Stimulated activated CD4-positive, alpha-beta T cell treated with anti-CD3 and anti-CD28 coated beads, Interleukin-2, amount 100 ng/mL, for 24 hours (primary cell): ENCODE measurements at places on chromosomes 5 and 9.

DNA sequence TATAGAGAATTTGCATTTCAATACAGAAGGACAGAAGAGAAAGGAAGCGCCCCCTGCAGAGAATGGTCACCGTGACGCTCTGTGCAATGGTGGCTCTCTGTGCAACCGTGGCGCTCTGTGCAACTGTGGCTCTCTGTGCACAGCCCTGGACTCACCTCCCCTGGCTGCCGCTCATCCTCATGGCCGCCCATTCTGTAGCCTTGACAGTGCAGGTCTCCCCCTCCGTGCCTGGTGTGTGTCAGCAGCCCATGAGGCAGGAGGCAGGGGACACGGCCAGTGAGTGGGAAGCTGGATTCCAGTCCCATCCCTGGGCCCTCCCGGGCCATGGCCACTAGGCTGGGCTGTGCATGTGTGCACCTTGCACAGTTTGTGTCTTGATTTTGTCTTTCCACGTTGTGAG is 12.0 kb downstream of the EXOC3 start:
- no peak for DNase-seq

- DNase-seq: no peak
These were observed 78.1 kb upstream of the HMHB1 start for GRCh38 chr5:143733665-143734455.

DNA sequence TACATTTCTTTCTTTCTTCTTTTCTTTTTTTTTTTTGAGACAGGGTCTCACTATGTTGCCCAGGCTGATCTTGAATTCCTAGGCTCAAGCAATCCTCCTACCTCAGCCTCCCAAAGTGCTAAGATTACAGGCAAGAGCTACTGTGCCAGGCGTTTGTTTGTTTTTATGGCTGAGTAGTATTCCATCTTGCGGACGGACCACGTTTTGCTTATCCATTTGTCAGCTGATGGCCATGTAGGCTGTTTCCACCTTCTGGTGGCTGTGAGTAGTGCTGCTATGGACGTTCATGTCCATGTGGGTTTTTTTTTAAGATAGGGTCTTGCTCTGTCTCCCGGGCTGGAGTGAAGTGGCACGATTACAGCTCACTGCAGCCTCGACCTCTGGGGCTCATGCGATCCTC is 2.5 kb downstream of the DOK3 start:
- DNase-seq: no peak

GRCh38 chr9:99079542-99079941 is 25.4 kb upstream of the TGFBR1 start:
- no peak for DNase-seq

DNA sequence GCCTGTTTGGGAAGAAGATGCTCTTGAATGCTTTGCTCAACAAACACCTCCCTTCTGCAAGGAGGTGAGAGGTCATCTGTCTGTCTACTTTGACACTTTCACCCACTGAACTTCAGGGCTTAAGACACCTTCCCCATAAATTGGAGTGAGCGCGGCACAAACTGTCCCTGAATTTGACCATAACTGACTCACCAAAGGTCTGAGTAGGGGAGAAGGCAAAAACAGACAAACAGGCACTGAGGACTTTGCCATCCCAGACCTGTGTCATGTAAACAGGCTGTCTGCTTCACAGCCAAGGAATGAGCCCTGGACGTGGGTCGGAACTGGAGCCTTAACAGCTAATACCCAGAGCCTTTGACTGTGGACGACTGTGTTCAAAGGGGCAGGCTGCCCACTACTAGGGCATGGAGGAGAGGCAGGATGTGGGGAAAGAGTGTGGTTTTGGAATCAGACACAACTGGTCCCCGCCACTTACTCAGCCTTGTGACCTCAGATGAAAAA is 320.9 kb upstream of the KLF4 start:
- DNase-seq: no peak

GRCh38 chr5:147567917-147568598 is 58.2 kb upstream of the DPYSL3 start:
- DNase-seq: no peak

DNA sequence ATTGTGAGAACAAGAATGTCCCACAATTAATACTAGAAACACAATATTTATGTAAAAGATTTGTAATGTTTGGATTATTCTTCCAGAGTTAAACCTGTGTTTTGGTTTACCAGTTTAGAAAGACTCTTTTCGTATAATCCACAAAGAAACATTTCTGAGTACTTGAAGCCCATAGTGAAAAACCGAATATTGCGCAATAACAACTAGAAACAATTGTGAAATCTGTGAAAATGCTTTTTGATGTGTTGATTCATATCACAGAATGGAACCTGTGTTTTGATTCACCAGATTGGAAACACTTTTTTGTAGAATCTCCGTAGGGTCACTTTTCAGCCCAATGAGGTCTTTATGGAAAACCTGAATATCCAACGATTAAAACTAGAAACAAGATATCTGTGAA is 386.2 kb downstream of the PRDM9 start:
- DNase-seq: no peak

DNA sequence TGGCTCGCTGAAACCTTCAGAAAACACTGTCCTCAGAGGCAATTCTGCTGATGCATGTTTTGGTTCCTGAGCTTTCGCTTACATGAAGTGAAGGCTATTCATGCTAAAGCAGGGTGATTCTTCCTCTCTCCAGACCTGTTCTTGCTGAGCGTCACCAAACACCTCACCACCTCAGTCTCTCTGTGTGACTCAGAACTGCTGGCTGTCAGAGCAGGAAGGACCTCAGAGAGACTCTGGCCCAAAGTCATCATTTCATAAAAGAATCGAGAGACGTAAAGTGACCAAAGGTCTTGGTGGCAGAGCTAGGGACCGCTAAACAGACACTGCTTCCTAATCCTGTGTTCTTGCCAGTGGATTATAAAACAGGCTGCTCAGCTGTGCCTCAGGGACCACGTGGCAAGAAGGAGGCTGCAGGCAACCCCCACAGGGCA is 73.8 kb downstream of the LHFPL2 start:
- DNase-seq: no peak

DNA sequence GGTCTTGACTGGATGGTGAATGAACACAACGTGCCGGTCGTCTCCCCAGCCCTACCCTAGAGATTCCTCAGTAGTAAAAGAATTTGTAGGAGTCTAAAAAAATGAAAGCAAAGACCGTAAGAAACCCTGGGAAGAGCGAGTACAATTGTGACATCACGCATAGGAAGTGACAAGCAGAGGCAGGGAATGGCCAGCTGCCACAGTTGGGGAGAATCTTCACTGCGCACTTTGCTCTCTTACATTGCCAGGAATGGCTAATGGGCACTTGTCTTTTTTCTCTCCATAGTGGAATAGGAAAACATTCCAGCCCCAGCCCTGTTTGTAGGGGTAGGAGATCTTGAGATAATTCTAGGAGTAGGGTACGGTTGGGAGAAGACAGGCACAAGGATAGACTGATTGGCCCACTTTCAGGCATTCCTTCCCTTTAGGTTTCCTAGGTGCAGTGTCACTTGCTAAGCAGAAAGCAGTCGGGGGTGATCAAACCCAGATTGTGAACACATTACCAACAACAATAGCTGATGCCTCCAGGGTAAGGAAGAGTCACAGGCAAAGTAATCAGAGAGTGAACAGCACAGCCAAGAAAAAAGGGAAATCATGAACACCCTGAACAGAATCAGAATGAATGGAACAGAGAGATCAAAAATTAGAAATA is 302.7 kb downstream of the MAN2A1 start:
- no peak for DNase-seq

DNA sequence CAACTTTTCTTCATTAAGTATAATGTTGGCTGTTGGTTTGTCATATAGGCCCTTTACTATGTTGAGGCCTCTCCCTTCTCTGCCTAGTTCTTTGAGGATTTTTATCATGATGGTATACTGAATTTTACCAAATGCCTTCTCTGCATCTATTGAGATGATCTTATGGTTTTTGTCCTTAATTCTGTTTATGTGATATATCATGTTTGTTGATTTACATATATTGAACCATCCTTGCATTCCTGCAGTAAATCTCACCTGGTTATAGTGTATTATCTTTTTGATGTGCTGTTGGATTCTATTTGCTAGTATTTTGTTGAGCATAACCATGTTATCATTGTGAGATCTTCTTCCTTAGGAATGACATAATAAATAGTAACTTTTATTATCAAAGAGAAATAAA is 362.9 kb downstream of the CCDC171 start:
- DNase-seq: no peak

DNA sequence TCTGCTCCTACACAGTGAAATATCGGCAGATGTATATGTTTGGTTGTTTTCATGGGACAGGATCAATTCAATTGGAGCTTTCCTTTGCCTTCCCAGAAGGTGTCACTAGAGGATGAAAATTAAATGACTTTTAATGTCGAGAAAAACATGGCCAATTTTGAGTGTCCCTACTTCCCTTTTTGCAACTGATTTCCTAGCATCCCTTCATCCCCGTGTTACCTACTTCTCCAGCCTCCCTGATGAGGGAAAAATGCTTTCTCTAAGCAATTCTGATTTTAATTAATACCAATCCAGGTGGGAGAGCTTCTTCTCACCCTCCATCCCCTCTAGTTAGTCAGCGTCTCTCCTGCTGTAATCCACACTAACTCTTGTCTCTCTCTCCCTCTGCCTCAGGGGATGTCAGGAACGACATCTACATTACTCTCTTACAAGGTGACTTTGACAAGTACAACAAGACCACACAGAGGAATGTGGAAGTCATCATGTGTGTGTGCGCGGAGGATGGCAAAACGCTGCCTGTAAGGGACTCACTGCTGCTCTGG is 64.9 kb downstream of the DOCK2 start:
- no peak for DNase-seq

DNA sequence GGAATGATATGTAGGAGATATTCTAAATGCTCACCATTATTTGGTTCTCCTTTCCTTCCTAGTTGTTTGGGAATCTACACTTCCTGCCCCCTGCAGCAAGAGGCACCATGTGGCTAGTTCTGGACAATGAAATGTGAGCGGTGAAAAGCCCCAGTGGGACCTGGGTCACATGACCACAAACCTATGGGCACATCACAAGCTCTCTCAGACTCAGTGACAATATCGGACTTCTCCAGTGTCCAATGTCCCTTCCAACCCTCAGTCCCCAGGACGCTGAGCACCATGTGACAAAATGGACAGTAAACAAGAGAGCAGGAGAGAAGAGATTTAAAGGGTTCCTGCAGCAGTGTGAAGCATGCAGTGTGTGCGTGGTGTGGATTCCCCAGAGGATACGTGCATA is 44.6 kb upstream of the FOXE1 start:
- DNase-seq: no peak

DNA sequence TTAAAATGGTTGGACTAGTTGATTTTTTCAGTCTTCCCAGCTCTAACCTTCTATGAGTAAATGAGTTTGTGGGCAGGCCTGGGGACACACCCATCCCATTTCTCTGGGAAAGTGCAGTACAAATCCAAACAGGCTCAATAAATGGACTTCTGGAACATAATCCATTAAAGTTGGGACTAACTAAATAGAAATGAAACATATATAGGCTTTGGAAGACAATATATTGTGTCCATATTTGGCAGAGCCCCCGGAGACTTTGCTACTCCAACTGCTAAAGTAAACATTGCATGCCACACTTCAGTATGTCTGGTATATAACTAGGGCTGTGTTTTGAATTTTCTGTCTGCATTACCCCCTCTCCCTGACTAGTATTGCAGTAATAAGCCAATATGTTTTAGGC is 191.4 kb upstream of the DAB2 start:
- no peak for DNase-seq

DNA sequence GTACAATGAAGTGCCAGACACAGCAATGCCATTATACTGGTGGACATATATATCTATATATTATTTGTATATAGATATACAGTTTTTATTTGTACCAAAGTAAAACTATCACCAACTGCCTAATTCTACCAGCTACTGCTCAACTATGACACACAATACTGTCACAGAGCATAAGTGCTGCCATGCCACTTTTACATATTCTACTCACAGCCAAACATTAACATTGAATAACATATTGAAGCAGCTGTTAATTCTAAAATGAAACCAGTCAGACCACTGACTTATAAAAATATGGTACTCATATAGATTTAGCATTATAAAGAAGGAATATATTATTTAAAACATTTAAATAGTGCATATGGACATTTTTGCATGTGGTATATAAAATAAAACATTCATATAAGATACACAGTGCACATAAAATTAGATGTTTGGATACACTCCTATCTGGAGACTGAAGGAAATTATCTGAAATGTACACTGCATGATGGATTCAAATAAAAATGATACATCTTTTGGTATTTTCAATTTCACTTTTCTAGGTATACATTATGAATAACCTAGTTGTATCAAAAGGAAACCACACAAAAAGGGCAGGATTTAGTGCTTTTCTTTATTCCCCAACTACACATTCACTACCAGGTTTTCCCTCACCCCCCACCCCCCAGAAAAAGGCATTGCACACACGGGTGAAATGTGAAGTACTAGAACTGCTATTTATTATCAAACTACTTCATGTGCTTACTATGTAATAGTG is 48.9 kb downstream of the PKD2L2 start:
- DNase-seq: peak; percentile 14

DNA sequence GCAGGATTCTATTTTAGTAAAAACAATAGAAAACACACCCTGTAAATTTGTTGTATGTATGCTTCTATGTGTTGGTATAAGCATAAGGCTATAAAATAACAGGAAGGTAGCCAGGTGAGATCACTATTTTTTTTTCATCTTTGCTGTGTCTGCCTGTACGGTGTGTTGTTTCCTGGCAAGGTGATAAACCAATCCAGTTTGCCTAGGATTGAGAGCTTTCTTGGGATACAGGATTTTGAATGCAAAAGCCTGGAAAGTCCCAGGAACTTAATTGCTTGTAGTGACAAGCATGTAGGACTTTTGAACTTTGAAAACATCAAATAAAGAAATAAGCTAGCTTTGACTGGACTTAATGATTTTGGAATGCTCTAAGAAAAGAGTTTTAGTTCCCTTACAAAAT is 83.3 kb upstream of the RORB start:
- DNase-seq: no peak

- DNase-seq: no peak
These were observed 543.1 kb downstream of the KIF4B start for GRCh38 chr5:155556700-155557099.

DNA sequence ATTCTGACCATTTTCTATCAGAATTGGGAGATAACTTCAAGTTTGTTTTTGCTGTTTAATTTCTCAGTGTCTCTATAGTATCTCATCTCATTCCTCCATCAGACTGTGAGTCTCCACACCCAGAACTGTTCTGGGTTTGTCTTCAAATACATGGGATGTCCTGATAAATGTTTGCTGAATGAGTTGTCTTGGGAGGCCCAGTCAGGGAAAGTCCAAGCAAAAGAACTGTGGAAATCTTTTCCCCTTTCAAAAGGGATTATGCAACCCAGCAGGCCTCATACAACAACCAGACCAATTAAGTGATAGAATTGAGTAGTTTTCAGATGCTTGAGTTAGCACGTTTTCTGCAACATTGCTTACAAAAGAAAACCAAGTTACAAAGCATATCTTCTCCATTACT is 324.4 kb downstream of the BRINP1 start:
- DNase-seq: no peak
